ENCODE measurements at places on chromosomes 4 and X.

DNA sequence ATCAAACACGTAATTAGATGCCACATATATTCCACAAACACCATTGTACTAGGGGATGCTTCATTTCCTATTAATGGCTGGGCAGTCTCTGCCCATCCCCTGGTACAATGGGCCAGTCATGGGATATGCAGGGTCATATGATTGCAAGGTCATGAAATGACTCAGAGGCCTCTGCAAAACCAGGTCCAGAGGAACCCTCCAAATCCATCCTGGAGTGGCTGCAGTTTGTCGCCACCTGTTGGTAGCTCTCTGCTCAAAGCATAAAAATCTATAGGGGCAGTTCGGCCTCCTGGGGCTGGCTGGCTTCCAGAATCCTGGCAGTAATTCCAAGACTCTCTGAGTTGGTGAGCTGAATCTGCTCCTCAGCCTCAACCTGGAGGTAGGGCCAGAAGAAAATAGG, 22.9 kb upstream of the PUDP start:
- H3K4me3 ChIP-seq: no peak overlapping the region
- H3K4me1 ChIP-seq: peaks cover 1% of the 10 kb centered on the region
- no peak overlapping the region for H3K27ac ChIP-seq

- no peak overlapping the region for H3K27ac ChIP-seq
- H3K36me3 ChIP-seq: peaks cover 34% of the 10 kb centered on the region
- peaks cover 16% of the 10 kb centered on the region for H3K4me1 ChIP-seq
- DNase-seq: no peak
- H3K4me3 ChIP-seq: no peak overlapping the region
- no peaks in the 10 kb centered on the region for H3K27me3 ChIP-seq
Measured at GRCh38 chr4:5784021-5784420, 73.0 kb downstream of the EVC start.

DNA sequence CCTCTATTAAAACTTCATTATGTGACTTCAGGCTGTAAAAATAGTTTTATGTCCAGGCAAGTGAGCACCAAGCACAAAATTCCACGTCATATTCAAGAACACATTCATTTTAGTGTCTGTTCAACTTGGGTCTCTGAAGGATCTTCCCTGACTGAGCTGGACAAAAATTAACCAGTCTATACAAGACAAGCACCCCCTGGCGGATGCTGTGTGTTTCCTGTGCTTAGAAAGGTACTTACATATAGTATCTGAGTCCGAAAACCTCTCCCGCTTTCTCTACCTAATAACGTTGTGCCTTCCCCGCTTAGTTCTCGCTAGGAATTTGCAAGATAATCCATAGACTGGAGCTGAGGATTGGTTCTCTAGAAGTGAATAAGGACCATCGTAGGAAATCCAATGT, 2214.5 kb upstream of the TENM3 start:
- no peaks in the 10 kb centered on the region for H3K36me3 ChIP-seq
- peak; percentile 45 for DNase-seq
- no peak overlapping the region for H3K4me3 ChIP-seq
- no peak overlapping the region for H3K27ac ChIP-seq
- no peaks in the 10 kb centered on the region for H3K27me3 ChIP-seq

GRCh38 chr4:152972821-152973628, 36.9 kb downstream of the FHDC1 start:
- H3K4me3 ChIP-seq: no peak overlapping the region
- no peak for DNase-seq
- H3K27me3 ChIP-seq: no peaks in the 10 kb centered on the region
- peaks cover 14% of the 10 kb centered on the region for H3K36me3 ChIP-seq
- H3K4me1 ChIP-seq: no peaks in the 10 kb centered on the region

- no peaks in the 10 kb centered on the region for H3K27me3 ChIP-seq
- peaks cover 5% of the 10 kb centered on the region for H3K36me3 ChIP-seq
- H3K27ac ChIP-seq: no peak overlapping the region
- no peak overlapping the region for H3K4me3 ChIP-seq
Measured at GRCh38 chrX:132270699-132271098, 51.5 kb upstream of the RAP2C start.

- no peak for DNase-seq
- no peaks in the 10 kb centered on the region for H3K4me1 ChIP-seq
Measured at GRCh38 chr4:139469216-139469615, 15.3 kb downstream of the RAB33B start.

DNA sequence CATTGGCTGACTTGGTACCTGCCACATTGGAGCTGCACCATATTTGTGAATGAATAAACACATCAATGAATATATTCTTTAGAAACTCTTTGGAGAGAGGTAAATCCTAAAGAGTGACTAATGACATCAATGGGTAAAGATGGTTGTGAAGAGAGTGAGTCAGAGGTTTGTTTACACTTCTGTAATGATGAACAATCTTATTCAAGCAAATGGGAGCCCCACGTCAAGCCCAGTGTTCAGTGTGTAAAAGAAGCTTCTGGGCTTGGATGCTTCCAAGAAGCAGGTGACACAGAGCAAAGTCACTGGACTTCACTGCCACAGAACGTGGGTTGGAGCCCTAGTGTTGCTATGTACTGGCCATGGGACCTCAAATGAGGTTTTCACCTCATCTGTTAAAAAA, 319.0 kb downstream of the STK32B start:
- no peak for DNase-seq
- H3K4me3 ChIP-seq: no peak overlapping the region
- no peaks in the 10 kb centered on the region for H3K27me3 ChIP-seq
- peaks cover 19% of the 10 kb centered on the region for H3K4me1 ChIP-seq

- H3K4me3 ChIP-seq: no peak overlapping the region
- no peaks in the 10 kb centered on the region for H3K27me3 ChIP-seq
- no peak for DNase-seq
- H3K4me1 ChIP-seq: no peaks in the 10 kb centered on the region
Measured at GRCh38 chrX:11611965-11612364, 53.8 kb downstream of the ARHGAP6 start.

GRCh38 chr4:9970399-9971011, 50.8 kb downstream of the SLC2A9 start:
- no peak overlapping the region for H3K27ac ChIP-seq
- DNase-seq: no peak
- no peaks in the 10 kb centered on the region for H3K4me1 ChIP-seq

DNA sequence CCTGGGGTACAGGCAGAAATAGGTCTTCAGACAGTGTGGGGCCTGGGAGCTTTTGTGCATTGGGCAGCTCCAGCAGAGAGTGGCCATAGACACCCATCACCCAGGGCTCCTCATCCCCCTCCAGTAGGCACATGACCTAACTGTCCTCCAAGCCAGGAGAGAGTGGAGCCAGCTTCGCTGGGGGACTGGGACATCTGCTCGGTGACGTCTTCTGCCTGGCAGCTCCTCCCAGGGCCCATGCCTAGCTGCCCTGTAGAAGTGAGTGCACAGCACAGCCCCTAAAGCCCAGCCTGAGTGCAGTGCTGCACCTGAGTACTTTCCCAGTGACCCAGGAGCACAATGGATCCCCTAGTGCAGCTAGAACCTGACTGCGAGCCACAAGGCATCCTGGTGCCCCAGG, 279.7 kb upstream of the SLC7A11 start:
- H3K4me3 ChIP-seq: no peak overlapping the region
- H3K27me3 ChIP-seq: no peaks in the 10 kb centered on the region
- no peaks in the 10 kb centered on the region for H3K4me1 ChIP-seq
- H3K36me3 ChIP-seq: peaks cover 22% of the 10 kb centered on the region
- H3K27ac ChIP-seq: no peak overlapping the region
- DNase-seq: no peak

GRCh38 chrX:12949205-12949926, 25.5 kb upstream of the TMSB4X start:
- no peak overlapping the region for H3K4me3 ChIP-seq
- H3K36me3 ChIP-seq: no peaks in the 10 kb centered on the region
- peak overlapping the region; percentile 50 for H3K27ac ChIP-seq
- H3K27me3 ChIP-seq: no peaks in the 10 kb centered on the region
- H3K4me1 ChIP-seq: peaks cover 50% of the 10 kb centered on the region
- no peak for DNase-seq

DNA sequence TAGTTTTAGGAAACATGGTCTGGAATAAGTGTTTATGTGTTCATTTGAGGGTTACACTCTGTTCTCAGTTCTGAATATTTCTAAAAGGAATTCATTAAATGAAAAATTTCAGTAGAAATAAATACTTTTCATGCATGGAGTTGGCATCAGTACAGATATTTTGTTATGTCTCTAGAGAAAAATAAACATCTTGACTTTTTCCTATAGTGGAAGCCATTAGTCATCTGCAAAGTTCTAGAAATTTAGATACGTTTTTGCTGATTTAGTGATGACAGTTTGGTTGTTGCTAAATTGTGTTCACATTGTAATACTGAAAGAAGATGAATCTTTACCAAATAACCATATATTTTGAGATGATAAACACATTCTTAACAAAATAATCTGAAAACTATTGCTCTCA, 268.2 kb upstream of the TEX13A start:
- no peaks in the 10 kb centered on the region for H3K4me1 ChIP-seq
- no peaks in the 10 kb centered on the region for H3K27me3 ChIP-seq
- DNase-seq: no peak
- H3K27ac ChIP-seq: no peak overlapping the region
- no peaks in the 10 kb centered on the region for H3K36me3 ChIP-seq
- no peak overlapping the region for H3K4me3 ChIP-seq

DNA sequence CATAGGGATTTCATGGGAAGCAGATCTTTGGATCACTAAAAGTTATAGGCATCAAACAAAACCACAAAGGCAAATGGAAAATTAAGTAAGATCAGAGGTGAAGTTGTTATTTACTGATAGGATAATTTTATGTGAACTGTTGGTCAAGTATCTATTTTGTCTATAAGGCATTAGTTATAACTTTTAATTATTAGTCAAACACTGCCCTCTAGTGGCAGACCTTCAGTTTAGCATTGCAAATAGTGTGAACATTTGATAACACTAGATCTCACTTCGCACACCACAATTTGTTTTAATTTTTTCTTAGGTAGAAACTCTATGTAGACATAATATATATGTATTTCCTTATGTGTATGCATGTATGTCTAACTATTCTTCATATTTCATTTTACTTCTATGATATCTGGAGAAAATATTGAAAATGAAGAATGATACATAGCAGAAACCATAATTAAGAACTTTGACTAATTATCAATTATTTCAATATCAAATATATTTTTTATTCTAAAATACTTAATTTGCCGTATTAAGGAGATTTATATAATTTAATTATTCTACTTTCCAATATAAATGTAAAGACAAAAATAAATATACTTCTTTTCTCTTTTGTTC, 214.5 kb upstream of the TACR3 start:
- no peak overlapping the region for H3K4me3 ChIP-seq
- no peaks in the 10 kb centered on the region for H3K36me3 ChIP-seq
- H3K4me1 ChIP-seq: peaks cover 8% of the 10 kb centered on the region

DNA sequence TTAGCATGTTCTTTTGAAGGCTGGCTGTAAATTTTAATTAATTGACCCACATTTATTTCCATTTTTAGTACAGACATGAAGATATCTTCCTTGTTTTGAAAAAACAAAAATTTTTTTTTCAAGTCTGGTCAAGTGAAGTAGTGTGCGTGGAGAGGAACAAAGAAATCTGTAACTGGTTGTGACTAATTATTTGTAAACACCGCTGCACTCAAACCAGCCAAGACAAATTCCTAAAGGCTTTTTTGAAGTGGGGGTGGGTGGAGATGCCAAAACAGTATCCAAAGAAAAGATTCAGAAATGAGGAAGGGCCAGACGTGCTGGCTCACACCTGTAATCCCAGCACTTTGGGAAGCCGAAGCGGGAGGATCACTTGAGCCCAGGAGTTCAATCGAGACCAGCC, 88.3 kb downstream of the SHROOM2 start:
- H3K36me3 ChIP-seq: no peaks in the 10 kb centered on the region
- H3K4me1 ChIP-seq: peaks cover 15% of the 10 kb centered on the region
- H3K4me3 ChIP-seq: no peak overlapping the region
- H3K27me3 ChIP-seq: no peaks in the 10 kb centered on the region
- DNase-seq: no peak

DNA sequence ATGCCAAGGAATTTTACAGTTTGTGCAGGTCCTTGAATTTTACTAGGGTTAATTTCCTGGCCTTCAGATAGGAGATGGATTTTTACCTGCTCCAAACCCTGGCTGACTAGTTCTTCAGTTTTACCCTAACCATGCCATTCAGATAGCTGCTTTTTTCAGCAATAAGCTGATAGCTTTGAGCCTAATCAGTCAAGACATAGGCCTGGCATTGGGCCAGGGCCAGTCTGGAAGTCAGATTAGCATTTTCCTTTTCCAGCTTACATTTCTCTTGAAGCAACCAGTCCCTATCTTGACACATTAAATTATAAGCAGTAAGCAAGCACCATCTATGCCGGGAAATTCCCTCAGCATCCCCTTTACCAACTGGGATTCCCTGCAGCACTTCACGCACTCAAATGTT, 177.1 kb downstream of the ADGRA3 start:
- no peak for DNase-seq
- H3K4me3 ChIP-seq: no peak overlapping the region
- H3K4me1 ChIP-seq: no peaks in the 10 kb centered on the region

- H3K27ac ChIP-seq: no peak overlapping the region
- H3K4me3 ChIP-seq: no peak overlapping the region
- no peaks in the 10 kb centered on the region for H3K27me3 ChIP-seq
- no peaks in the 10 kb centered on the region for H3K4me1 ChIP-seq
- no peak for DNase-seq
Measured at GRCh38 chrX:68146054-68146453, 287.2 kb downstream of the OPHN1 start.

- H3K27me3 ChIP-seq: no peaks in the 10 kb centered on the region
- H3K36me3 ChIP-seq: peaks cover 8% of the 10 kb centered on the region
- DNase-seq: no peak
Measured at GRCh38 chr4:139950568-139950967, 203.4 kb downstream of the MAML3 start.

DNA sequence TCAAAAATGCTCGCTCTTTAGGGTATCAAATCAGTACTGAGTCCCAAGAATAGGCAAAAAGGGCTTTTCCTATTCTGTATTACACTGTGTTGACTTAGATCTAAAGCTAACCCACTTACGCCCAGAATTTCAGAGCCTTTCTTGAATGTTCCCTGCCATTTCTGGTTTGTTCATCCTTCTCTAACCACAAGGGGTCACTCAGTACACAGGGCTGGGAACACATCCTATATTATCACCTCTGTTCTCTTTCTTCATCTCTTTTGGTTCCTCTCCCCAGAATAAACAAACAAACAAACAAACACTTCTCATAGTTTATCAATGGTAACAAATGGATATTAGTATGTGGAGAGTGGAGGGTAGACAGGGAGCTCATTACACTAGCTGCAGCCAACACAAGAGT, 25.5 kb upstream of the MORC4 start:
- H3K27me3 ChIP-seq: no peaks in the 10 kb centered on the region
- H3K36me3 ChIP-seq: no peaks in the 10 kb centered on the region
- no peak for DNase-seq
